T-helper 9 cell (primary cell): ENCODE measurements at places on chromosomes 7 and 10.

DNA sequence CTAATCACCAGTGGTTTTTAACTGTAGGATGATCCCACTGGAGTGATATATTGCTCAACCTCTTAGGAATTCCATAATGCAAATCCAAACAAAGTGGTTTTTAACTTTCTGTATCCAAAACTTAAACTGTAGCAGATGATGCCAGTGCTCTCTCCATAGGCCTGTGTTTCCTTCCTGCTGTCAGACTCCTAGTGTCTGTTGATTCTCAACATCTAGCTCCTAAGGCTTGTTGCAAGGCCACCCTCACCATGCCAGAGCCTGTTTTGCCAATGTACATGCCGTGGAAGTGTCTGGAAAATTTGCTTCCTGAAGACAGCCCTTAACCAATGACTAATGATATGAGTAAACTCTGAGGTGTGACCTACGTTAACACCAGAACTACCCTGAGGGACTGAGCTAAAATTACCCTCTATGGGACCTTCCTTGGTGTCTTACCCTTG is 39.3 kb downstream of the C1GALT1 start:
- DNase-seq: no peak

DNA sequence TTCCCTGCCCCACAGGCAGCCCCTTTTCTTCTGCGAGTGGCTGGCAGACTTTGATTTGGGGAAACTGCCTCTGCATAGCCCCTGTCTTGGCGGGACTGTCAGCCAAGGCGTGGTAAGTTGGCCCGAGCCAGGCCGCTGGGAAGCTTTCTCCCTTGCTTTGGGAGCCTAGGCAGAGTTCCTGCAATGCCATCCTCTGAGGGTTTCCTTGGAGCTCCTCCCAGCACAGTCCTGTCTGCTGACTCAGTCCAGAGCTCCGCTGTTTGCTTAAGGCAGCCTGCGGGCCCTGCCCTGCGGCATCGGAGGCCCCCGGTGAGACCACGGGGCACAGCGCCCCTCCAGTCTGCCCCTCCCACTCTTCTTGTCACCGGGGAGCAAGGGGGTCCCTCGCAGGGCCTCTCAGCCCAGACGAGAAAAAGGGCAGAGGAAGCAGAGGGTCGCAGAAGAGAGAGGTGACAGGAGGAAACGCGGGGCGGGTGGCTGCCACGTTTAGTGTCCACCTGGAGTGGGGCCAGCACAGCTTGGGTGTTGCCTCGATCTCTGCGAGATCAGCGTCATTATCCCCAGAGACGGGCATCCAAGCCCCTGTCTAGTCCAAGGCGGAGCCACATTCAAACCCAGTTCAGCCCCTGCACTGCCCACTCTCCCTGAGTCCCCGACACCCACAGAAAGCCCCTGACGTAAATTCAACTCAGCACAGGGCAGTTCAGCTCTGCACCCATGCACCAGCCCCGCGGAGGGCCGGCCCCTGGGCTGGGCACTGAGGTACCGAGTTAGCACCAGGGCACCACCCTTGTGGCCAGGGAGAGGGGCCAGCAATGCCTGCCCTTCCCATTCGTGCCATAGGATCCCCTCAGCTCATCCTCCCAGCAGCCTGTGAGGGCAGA is 59.0 kb upstream of the CHST15 start:
- no peak for DNase-seq

- no peak for DNase-seq
Measured at GRCh38 chr10:96718304-96718990, 1.9 kb downstream of the PIK3AP1 start.

DNA sequence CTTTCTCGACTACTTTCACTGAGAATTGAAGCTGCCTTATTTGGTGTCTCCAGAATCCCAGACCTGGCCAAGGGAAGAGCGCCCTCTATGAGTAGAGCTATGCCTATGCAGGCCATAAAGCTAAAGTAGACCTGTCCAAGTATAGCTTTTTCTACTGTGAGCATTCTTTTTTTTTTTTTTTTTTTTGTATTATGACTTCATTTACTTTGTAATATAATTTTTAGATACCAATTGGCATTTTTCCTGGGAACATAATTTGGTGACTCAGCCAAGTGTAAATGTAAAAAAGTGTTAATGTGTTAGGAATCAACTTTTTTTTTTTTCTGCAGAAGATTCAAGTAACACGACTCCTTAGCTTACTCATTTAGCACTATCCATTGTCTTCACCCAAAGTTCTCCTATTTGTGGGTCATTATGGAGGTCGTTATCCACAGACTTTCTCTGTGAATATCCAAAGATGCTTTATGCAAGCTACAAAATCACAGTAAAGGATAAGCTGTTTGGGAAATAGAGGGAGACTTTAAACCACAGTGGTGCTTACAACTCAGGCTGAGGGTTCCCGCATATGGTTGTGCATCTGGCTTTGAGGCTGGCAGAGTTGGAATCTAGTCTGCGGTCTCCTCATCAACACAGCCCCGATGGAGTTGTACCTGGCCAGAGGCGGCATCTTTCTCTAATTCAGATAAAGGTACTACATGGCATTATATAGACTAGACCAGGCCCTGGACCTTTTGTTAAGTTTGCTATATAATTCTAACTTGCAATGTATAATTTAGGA is 1040.2 kb upstream of the SORCS1 start:
- DNase-seq: no peak

DNA sequence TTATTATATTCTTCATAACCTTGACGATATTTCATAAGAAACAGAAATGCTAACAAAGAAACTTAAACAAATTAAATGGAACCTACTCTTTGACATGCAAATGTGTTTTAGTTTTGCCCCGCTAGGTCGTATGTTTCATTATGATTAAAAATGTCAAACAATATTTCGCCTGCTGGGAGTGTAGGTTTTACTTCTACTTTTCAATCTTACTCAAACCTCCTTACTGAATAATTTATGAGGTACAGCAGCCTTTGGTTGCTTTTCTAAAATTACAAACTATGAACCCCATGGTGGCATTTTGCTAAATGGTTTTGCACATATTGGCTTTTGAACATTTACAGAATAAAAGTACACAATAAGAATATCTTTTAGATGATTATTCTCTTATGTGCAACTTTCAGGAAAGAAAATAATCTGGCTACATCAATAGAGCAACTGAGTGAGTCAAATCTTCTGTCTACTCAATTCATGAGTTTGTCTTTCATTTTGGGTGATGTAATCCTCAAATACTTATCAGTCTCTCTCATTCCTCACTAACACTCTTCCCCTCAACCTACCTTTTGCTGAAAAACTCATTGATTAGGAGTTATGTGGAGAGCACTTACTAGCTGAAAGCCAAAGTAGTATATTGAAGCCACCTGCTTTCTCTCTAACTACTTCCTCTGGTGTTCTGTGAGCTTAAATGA is 1226.4 kb downstream of the XPNPEP1 start:
- DNase-seq: no peak

DNA sequence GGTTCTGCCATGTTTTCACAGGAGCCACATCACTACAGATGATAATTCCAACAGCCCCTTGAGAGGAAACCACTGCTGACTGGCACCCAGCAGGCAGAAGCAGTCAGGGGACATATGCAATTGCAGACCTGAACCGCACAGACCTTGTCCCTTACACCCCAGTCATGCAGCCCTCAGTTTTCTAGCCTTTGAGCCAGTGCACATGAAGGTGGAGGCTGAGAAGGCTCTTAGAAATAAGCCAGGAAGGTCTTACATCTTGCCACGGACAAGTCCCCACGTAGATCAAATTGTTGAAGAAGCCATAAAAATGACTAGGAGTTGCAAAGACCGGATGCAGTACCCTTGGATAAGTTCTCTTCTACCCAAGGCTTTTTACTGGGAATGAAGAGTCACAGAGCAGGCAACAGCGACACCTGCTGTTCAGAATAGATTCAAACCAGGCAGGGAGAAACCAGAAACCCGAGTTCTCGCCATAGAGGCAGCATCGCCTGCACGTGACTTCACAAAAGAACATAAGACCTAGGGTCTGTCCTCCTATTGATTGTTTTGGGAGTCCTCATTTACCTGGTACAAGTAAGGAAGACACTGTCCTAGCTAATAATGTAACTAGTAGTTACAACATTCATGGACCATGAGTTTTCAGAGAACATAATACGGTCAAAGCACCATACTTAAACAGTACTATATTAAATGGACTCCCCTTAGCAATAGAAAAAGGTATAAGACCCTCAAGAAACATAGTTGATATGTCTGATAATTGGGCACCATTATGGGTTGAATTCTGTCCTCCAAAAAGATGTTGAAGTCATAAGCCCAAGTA is 11.1 kb downstream of the STEAP1B start:
- DNase-seq: peak; percentile 55

GRCh38 chr10:45419676-45420025 is 45.6 kb downstream of the ALOX5 start:
- DNase-seq: no peak

DNA sequence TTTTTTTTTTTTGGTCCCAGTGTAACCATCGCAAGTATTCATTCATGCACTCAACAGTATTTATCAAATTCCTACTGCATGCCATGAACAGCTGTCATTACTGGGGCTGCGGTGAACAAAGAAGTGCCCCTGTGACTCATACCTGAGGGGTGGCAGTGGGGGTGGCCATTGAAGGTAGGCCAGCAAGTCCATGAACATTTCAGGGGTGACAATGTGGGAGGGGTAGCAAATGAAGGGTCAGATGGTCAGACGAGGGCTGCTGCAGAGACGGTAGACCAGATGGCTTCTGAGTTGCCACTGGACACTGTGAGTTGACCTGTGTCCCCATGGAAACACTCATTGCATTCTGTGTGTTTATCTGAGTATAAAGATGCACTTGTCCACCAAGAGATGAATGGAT is 92.5 kb upstream of the PITRM1 start:
- no peak for DNase-seq

DNA sequence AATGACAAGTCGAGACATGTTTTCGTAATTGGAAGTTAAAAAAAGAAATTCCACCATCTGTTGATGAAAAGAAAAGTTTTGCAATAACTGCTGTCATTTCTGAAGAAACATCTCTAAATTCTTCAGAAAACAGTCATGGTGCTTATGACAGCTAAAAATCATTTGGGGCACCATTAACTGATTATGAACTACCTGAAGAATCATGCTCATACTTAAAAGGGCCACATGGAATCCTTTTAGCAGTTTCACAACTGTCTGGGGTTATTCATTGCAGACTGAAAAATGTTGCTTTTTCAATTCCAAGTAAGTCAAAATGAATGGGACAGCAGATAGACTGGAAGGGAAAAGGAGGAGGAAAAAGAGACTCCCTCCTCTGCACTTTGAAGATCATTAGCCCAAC is 134.2 kb downstream of the CHN2 start:
- no peak for DNase-seq

- no peak for DNase-seq
Measured at GRCh38 chr7:148011753-148012152, 578.8 kb upstream of the C7orf33 start.

DNA sequence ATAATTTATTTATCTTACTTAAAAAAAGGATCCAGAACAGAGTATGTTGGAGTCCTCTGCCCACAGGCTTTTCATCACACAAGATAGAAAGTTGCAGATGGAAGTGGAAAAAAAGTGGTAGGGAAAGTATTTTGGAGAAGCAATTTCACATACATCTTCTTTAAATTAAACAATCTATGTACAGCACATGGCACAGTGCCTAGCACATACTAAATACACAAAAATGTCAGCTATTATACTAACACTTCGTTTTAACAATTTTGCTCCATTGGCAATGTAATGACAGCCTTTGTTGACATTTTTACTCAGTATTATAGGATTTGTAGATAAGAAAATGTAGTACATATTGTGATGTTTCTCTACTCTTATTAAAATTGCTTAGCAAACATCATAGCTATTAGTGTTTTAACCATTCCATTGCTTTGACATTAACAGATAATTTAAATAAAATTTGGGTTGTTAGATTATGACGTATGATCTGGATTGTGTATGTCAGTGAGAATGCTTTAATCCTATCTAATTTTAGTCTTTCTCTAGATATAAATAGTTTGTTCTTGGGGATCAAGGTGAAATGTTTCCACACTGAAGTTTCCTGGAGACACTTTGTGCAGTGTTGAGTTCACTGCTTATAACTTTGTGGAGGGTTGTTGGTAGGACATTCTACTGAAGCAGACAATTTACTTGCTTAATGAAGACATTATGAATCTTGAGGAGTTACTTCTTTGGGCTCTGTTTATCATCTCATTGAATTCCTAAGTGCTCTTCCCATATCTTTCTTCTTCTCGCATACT is 202.8 kb upstream of the DKK1 start:
- no peak for DNase-seq

DNA sequence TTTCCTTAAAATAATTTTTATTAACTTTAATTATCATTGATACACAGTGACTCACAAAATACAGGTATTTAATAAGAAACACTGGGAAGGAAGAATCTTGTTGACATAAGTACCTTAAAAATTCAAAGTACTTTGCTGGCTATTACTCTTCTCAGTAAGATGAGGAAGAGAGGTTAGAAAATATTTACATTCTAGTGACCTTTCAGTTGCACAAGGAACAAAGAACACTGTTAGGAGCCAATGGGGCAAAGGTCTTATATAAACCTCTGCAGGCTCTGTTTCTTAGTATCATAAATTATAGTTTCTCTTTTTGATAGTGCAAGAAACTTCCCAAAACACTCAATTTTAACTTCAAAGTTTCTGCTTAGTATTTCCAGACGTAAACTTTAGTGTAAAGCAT is 4.8 kb upstream of the TAX1BP1 start:
- DNase-seq: no peak

GRCh38 chr7:156493942-156494341 is 146.6 kb upstream of the RNF32 start:
- no peak for DNase-seq

DNA sequence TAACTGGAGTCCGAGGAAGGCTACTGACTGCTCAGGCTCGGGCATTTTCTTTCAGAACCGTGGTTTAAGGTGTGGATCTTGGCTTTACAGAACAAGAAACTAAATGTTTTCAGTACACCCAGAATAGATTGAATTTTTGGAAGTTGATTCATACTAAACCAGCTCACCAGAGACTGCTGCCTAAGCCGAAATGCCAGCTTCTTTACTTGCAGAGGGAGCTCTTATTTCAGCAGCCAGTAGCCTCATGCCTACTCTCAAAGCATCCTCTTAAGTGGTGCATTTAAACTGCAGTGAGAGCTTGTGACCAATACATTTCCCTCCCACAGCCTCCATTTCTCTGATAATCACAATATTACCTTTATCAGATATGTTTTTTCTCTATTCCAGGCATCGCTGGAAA is 615.1 kb downstream of the SUGCT start:
- DNase-seq: no peak

DNA sequence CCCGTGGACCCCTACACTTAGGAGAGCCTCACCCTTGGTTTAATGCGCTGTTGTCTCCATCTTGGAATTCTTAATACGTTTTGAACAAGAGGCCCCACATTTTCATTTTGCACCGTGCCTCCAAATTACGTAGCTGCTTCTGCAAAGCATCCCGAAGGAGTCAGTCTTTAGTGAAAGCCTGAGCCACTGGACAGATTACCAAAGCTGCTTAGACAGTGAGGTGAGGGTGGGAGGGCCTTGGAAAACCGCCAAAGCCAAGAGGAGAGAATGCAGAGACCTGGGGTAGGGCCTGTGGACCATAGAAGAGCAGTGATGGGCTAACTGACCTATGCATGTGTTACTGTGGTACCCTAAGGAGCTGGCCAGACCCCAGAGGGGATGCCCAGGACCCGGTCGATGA is 4.2 kb upstream of the TCAF1 start:
- no peak for DNase-seq
